Spinal cord (tissue), 10 donors: ENCODE measurements at places on chromosomes 11 and 22. TPM values are rescaled to one million over a fixed set of nuclear protein-coding genes. Genes with fewer than 3 reads are reported as not detected.
A peak's percentile ranks its signal among the peaks of the same experiment; 100 is the strongest.

DNA sequence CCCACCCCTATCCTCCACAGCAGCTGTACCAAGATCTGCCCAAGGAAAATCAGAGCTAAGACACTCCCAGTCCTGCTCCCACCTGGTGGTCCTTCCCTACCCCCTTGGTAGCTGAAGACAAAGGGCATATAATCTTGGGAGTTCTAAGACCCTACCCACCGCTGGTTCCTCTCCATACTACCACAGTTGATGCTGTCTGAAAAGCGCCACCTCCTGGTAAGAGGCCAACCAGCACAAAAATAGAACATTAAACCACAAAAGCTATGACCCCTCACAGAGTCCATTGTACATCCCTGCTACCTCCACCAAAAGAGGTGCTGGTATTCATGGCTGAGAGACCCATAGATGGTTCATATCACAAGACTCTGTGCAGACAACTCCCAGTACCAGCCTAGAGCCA is 161.5 kb upstream of the ARHGAP42 start:
- DNase-seq, result no peak

The MGAT3 gene
- total RNA-seq, result 30.0 TPM

DNA sequence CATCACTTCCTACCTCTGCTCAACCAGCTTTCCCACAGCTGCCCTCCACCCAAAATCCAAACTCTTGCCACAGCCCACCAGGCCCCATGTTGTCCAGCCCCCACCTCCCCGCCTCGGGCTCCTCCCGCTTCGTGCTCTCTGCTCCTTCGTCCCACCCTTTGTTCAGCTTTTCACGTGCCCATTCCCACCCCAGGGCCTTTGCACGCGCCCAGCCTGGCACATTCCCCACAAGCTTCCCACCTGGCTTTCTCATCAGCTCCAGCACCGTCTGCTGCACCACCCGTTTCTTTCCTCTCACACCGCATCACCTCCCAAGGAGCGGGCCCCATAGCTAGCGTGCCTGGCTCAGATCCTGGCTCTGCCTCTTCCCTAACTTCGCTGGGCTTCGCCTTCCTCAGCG is 54.8 kb downstream of the SCUBE1 start:
- no peak for DNase-seq

DNA sequence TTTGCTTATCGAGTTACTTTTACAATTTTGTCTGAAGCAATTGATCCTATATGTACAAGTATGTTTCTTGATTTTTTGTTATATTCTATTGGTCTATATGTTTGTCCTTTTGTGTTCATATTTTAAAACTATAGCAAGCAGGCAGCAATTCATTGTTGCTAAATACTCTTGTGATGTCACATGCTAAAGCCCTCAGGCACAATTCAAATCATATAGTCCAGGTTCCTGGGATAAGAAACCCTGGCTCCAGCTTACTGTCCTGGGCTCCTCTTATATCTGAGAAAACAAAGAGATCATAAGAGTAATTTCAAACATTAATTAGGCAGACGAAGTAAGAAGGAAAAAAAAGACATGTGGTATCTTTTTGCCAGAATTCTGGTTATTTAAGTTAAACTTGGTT is 6.6 kb upstream of the CCDC83 start:
- DNase-seq, result no peak

The CCDC89 gene
- 5.5 TPM for total RNA-seq

- DNase-seq, result no peak
Measured at GRCh38 chr11:59779487-59779886, 24.3 kb downstream of the STX3 start.

GRCh38 chr22:49685116-49685515 is 142.6 kb downstream of the BRD1 start:
- no peak for DNase-seq

DNA sequence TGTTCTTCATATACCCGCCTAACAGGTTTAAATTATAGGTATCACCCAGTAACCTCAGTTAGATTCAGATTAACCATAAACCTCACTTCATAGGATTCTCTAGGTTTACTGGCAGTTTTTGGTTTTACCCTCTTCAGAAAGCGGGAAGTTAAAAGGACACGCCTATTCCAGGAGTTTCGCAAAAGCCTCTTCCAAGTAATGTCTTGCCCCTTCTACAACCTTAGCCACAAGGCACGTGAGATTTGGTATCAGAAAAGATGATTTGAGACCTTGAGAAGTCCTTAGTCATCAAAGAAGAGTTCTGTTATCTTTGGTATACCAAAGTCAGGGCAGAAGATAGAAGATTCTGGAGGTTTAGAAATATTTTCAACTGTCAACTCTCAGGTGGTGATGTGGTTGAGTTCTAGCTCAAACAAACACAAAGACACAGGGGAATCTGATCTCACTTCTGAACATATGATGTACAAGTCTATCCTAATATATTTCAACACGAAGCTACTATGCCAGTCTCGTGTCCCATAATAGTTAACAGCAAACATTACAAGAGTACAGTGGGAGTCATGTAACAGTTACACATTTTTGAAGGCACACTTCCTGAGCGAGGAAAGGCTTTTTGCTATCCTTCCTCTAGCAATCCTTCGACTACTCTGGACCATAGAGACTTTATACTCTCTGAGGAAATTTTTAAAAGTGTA is 103.5 kb downstream of the USP35 start:
- no peak for DNase-seq

The YPEL4 gene
- 2.6 TPM for total RNA-seq

DNA sequence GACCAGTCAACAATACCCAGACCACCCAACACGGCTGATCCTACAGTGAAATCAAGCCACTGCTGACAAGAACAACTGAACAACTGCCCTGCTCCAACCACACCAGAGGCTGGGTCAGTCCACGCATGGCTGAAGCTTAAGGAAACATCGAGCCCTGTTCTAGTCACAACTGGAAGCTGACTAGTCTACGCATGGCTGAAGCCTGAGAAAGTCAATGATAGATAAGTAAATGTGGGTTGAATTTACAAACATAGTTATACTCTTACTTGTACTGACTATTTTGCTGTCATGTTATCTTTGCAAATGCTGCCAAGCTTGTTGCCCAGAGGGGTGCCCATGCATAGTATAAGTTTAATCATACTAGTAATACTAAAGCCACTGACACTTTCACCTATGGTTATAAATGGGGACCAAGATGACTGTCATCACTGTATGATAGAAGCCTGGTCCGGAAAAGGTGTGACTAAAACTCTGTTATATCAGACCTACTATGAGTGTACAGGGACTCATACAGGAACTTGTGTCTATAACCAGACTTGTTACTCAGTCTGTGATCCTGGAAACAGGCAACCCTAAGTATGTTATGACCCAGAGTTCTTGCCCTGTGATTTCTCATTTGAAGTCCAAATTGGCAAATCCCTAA is 43.4 kb upstream of the GLYAT start:
- no peak for DNase-seq

DNA sequence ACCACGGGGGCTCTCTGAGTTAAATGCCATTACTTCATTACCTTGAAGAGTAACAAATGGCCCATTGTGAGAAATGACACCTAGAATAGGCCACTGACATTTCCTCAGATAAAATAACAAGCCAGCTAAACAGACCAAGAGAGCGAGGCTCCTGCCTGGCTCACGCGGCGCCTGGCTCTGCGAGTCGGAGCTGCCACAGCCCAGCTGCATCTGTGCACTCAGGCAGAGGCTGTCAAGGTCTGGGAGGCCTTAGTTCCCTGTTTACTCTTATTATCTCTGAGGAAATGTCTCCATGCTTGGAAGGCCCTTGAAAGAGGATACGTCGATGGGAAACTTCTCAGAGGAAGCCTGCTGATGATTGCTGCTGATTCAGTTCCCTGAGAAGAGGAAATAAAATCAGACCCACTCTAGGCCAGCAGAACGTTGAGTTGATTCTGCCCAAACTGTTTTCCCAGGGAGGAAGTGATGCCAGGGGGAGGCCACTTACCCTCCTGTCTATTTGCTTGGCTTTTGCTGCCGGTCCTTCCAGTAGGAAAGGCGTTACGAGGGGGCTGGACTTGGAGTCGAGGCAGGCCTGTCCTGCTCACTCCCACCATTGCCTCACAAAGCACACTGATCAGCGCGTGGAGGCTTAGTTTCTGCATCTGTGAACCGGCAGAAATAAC is 208.8 kb downstream of the TBC1D22A start:
- DNase-seq, result no peak

GRCh38 chr11:130052567-130052966 is 17.1 kb upstream of the APLP2 start:
- DNase-seq, result no peak

DNA sequence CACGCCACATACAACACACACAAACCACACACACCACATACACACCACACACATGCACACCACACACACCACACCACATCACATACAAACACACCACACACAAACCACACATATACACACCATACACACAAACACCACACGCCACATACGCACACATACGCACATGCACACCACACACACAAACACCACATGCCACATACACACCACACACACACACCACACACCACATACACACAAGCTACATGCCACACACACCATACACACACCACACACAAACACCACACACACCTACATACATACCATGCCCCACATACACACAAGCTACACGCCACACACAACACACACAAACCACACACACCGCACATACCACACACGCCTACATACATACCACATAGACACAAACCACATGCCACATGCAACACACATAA is 15.7 kb upstream of the TH start:
- DNase-seq, result no peak

The DUSP8 gene
- total RNA-seq, result 5.6 TPM

The ZC3H12C gene
- total RNA-seq, result 16.6 TPM

The FOLR1 gene
- 1.9 TPM for total RNA-seq

DNA sequence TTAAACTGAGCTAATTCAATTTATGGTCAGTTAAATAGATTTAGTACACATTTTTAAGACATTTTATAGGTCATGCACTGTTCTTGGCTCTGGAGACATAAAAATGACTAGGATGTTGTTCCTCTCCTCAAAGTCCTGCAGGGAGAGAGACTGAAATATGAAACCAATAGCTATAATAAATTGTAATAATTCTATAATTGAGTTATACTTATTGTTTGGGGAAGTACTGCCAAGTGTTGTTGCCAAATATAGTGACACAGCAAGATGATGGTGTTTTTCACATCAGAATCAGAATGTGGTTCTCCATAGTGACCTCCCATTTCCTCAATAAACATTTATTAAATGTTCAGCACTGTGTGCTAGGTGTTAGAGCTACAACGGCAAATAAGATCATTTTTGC is 470.6 kb downstream of the NTM start:
- no peak for DNase-seq

The MOGAT2 gene
- total RNA-seq, result not detected

The ZP1 gene
- not detected for total RNA-seq

- no peak for DNase-seq
Measured at GRCh38 chr11:124807660-124808270, 7.6 kb upstream of the MSANTD2 start.

- peak; percentile 55 for DNase-seq
Measured at GRCh38 chr11:125871391-125872137, 15.9 kb upstream of the HYLS1 start.

The GAB4 gene
- 0.10 TPM for total RNA-seq

DNA sequence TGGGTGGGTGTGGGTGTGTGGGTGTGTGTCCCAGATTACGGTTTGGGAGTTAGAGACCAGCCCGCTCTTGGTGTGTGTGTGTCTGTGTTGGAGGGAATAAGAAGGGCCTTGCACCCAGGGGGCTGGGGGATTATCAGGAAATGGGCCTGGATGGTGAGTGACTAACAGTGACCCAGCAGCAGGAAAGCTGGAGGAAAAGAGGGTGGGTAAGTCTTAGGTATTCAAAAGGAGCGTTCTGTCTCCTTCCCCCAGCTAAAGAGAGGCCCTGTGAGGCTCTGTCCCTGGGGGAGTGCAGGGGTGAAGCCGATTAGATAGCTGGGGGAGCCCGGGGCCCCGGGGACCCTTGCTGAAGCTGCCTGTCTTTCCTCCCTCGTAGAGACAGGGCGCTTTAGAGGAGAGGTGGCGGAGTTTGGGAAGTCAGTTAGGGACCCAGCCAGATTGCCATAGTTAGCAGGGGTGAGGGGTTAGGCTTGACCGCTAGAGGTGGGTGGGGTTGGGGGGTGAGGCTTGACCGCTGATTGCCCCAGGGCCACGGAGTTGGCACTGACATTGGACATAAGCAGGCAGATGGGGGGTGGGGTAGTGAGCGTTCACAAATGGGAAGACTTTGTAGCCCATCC is 1.5 kb downstream of the OAF start:
- DNase-seq, result no peak

DNA sequence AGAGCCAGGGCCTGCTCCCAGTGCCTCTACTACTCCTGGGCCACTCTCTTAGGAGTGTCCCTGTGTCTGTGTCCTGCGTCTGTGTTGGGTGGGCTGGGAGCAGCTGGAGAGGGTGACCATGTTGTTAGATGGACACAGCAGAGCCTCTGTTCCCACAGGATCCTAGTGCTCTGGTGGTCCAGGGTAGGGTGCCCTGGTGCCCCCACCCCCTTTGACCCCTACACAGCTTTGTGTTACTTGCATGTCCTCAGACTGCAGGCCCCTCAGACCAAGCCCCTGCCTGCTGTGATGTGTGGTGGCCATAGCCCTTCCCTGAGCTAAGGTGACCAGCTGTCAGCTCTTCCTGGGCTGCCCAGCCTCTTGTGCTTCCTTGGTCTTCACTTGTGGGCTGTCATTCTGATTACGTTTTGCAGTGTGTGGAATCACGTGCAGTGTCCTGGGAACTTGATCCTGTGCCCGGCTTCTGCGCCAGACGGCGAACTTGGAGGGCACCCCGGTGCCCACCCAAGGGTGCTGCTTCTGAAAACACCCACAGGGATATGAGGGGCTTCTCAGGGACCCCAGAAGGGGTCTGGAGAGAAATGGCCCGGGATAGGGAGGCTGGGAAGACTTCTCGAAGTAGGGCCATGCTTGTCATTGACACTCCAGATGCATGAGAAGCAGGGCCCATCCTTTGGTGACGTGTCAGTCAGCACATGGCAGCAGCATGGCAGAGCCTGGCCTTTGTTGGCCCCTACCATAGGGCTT is 1.5 kb downstream of the TANGO2 start:
- DNase-seq, result no peak

GRCh38 chr11:23836981-23837380 is 659.9 kb upstream of the LUZP2 start:
- no peak for DNase-seq

The BCO2 gene
- 15.9 TPM for total RNA-seq

The MRGPRX3 gene
- total RNA-seq, result not detected

DNA sequence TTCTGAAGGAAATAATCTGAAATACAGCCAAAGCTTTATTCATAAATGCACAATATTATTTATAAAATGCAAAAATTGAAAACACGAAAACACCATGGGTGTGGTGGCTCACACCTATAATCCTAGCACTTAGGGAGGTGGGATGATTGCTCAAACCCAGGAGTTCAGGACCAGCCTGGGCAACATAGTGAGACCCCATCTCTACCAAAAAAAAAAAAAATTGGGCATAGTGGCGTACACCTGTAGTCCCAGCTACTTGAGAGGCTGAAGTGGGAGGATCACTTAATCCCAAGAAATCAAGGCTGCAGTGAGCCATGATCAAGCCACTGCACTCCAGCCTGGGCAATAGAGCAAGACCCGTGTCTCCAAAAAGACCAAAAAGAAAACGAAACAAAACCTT is 5.2 kb upstream of the RDX start:
- no peak for DNase-seq

The PRDM11 gene
- total RNA-seq, result 16.8 TPM

GRCh38 chr11:31089117-31089516 is 280.4 kb downstream of the DCDC1 start:
- no peak for DNase-seq

GRCh38 chr11:92057849-92058442 is 166.7 kb upstream of the FAT3 start:
- DNase-seq, result peak; percentile 23

The BDNF gene
- total RNA-seq, result 3.5 TPM

The CAVIN3 gene
- total RNA-seq, result 107 TPM

- no peak for DNase-seq
Measured at GRCh38 chr11:83132191-83132590, 24.7 kb upstream of the PCF11 start.
